Ascending aorta (tissue), 2 donors: ENCODE measurements at places on chromosomes 5 and 9. TPM values are rescaled to one million over a fixed set of nuclear protein-coding genes. Genes with fewer than 3 reads are reported as not detected.

- no peak for DNase-seq
Observed at GRCh38 chr5:118208031-118208453, 780.3 kb downstream of the DTWD2 start.

- no peak for DNase-seq
Observed at GRCh38 chr5:168214071-168214470, 77.4 kb upstream of the WWC1 start.

Gene TRAPPC13
- 7.6 TPM for total RNA-seq

Gene SVEP1
- total RNA-seq, result 41.8 TPM

Gene LCP2
- 9.3 TPM for total RNA-seq
